PC-3 (cell line): ENCODE measurements at places on chromosomes 13 and 19. TPM values are rescaled to one million over a fixed set of nuclear protein-coding genes. Genes with fewer than 3 reads are reported as not detected.

The NLRP5 gene
- total RNA-seq, result not detected in 2 replicates

The TMPRSS9 gene
- total RNA-seq, result 0.17 TPM in 1 of 2 replicates, not detected in the other

GRCh38 chr19:34364830-34365462 is at the start of gene GPI:
Gene GPI, plus strand, starts transcription at chr19:34365196. Its CDS starts 71 bp downstream, at chr19:34365267.
- peak; percentile 42 for DNase-seq

The IQCN gene
- 0.33 and 0.69 TPM in 2 replicates for total RNA-seq

GRCh38 chr13:106493533-106494220 is 41.8 kb downstream of the EFNB2 start:
- no peak for DNase-seq

GRCh38 chr19:18674616-18675015 is 8.9 kb upstream of the CRTC1 start:
- DNase-seq, result peak; percentile 27

- no peak for DNase-seq
Measured at GRCh38 chr13:72700509-72700908, 26.9 kb downstream of the MZT1 start.

- DNase-seq, result no peak
Measured at GRCh38 chr13:37263871-37264270, 158.4 kb upstream of the CSNK1A1L start.

GRCh38 chr19:50238043-50238442 is 34.6 kb downstream of the MYH14 start:
- no peak for DNase-seq

DNA sequence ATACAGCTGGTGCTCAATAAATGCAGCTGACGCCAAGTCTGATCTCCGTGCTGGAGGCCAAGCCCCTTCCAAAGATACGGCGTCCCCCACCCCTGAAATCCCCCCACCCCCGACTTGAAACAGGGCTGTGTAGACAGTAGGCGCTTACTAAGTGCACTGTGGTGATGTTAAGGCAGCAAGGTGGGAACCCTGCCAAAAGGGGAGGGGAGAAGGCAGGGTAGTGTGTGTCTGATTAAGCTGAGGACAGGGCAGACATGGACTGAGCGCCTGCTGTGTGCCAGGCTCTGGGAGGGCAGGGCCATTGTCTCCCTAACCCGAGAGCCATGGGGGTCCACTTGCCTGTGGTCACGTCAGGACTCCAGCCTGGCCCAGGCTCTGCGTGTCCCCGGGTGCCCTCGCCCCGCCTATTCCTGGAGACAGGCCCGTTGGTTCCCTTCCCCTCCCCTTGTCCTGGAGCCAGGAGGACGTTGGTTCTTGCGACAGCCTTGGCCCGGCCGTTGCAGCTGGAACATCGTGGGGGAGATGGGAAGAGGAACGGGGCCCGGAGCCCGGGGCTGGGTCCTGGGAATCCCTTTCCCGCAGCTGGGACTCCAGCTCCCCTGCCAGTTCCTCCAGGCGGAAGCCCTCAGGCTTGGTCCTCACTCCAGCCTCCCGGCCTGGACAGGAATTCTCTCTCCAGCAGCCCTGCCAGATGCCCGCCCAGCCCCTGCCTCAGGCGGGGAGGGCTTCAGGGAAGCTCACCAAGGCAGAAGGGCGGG is 1.7 kb upstream of the ELANE start:
- peak; percentile 57 for DNase-seq

DNA sequence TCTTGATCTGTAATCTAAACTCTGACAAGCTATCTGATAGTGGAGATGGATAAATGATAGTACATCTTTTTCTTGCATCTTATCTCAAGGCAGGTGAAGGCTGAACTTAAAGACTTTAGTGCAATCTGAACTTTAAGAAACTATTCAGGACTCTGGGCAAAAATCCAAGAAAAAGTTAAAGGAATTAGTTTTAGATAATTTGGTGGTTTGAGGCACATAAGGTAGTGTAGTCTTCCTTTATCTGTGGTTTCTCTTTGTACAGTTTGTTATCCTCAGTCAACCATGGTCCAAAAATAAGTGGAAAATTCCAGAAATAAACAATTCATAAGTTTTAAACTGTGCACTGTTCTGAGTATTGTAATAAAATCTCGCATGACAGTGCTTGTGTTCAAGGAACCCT is 172.9 kb downstream of the UGGT2 start:
- DNase-seq, result no peak

DNA sequence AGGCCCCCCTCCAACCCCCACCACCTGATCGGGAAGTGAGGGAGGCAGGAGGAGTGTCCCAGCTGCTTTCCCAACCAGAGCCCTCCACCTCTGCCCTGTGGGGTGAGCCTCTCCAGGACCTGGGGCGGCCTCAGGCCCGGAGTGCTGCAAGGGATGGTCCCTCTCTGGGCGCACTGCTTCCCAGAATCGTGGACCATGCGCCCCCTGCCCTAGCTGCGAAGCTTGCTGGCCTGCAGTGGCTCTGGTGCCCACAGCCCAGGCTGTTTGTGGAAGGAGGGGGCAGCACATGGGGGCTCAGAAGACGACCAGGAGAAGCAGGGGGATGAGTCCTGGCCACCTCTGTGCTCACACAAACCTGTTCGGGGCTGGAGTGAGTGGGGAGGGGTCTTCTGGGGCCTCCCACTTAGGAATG is 33.6 kb downstream of the CEBPG start:
- DNase-seq, result no peak

The APC2 gene
- 0.29 and 1.4 TPM in 2 replicates for total RNA-seq

The NCCRP1 gene
- total RNA-seq, result 2.2 and 6.2 TPM in 2 replicates

The HOMER3 gene
- total RNA-seq, result 118 and 143 TPM in 2 replicates

The SIX5 gene
- total RNA-seq, result 9.3 and 13.6 TPM in 2 replicates

The ELSPBP1 gene
- total RNA-seq, result not detected in 2 replicates

The CELF5 gene
- 0.44 and 0.75 TPM in 2 replicates for total RNA-seq
